Fibroblast of skin of left biceps (primary cell): ENCODE measurements at places on chromosomes 1 and 21.

- no peak for DNase-seq
These were observed 114.9 kb upstream of the SERTAD4 start for GRCh38 chr1:210117681-210118170.

DNA sequence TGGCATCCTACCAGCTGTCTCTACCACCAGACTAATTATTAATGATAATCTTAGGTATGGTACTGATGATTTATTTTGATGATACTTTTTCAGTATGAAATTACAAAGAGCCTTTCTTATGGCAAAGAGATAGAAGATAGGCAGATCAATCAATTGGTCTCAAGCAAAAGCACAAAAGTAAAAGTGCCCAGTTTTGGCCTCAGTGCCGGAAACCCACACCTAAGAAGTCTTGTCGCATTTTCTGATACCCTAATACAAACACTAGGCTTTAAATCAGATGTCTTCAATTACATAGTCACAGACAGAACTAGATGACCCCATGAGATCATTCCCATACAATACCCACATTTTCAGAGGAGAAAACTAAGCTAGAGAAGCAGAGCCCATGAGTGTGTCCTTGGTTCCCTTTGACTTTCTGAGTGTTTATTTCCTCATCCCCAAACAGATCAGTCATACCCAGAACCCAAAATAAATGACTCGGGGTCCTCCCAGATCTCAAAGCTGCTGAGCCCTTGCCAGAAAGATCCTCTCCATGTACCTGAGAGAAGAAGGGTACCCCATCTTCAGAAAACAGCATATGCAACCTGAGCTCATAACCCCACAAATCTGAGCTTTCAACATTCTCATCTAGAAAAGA lies 7.7 kb downstream of the ITPKB start:
- no peak for DNase-seq

DNA sequence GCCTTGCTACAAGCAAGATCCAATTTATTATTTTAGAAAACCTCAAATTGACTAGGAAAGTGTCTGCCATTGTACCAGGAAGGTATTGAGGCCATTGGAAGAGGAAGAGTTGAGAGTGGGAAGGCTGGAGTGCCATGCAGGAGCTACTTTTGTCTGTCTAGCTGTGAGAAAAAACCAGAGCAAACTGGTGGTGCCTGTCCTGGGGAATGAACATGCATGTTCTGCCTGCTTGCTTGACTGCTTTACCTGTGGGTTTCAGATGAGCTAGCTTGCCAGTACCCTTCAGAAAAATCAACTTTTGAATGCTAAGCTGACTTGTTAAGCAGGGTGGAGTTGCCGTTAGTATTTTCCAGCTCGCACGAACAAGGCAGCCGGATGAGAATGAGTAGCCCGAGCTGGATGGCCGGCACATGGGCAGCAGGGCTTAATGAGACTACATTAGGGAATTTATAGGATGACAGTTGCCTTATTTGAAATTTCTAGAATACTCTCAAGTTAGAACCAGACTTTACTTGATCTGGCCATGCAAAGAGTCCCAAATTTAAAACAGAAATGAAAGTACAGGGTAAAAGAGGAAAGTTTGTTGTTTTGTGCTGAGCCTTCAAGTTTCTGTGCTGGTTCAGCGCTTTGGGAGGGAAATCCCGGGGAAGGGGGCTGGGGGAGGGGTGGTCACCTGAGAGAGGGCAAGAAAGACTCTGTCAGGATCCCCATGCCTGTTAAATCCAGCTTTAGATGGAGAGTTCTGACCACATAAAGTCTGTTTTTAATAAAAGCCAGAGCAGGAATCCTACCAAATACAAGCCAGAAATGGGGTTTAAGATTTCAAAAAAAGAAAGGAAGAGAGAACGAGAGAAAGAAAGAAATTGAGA lies 29.6 kb upstream of the C1orf105 start:
- no peak for DNase-seq

- no peak for DNase-seq
These were observed at the start of gene INSRR for GRCh38 chr1:156858959-156859522. TSS of gene INSRR (minus strand) at chr1:156859117. CDS start at chr1:156858621, 496 bp downstream.

GRCh38 chr1:202649553-202650392 lies 60.5 kb downstream of the SYT2 start:
- no peak for DNase-seq

GRCh38 chr1:225617956-225618355 lies 35.0 kb downstream of the ENAH start:
- DNase-seq, result no peak

DNA sequence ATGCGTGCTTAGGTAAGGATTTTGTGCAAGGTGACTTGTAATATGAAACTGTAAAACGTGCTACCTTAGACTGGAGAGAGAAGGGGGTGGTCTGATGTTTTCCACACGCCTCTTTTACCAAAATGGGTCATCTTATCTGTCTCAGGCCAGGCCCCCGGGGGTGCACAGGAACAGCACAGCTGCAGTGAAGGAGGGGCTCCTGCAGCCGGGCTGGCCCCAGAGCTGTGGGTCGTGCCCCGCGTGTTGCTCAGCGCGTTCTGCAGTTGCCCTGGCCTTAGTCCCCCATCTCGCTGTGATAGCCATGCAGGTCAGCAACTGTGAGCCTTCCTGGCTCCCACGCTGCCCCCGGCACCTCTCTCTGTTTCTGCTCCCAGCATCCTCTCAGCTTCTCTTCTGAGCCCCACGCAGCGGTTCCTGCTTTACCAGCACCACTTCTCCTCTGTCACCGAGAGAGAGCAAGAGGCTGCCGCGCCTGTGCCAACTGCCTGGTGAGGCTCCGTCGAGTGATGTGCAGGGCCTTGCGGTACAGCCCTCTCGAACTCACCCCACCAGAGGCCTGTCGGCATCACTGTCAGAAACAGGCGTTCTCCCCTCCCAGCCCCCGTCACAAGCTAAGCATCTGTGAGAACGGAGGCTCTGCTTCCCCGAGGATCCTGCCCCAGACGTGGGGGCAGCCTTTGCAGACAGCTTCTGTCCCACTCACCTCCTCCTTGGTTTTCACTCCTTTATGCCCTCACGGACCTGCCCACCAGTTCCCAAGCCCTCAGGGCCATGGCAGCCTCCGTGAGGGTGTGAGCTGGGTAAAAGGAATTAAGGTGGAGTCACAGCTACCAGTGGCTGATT lies 73.3 kb downstream of the ADARB1 start:
- no peak for DNase-seq

GRCh38 chr1:207871117-207871649 lies 39.7 kb downstream of the CD34 start:
- DNase-seq, result no peak

DNA sequence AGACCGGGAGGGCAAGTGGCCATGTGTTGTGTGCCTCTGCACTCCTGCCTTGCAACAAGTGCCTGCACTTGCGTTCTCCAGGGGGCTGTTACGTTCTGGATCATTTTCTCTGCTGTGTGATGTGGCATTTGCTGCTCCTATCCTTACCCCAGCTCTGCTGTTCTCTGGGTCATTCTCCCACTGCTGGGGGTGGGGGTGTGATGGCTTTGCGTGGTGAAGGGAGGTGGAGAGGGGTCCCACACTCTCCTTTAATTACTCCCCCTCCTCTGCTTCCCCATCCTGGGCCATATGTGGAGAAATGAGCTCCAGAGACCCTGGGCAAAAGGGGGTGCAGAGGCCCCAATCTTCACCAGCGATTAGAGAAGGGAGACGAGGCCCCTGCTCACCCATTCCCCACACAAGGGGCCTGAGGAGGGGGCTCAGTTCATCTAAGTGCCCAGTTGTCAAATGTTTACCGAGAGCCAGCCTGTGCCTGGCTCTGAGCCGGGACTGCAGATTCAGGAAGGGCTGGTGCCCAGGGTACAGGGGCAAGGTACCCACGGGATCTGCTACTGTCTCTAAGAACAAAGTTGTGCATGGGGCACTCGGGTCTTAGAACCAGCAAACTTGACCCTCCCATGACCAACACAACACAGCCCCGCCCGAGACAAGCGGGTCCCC lies 355.4 kb downstream of the PTPRU start:
- DNase-seq, result no peak

- no peak for DNase-seq
These were observed 31.0 kb downstream of the TMCC2 start for GRCh38 chr1:205258719-205259118.

GRCh38 chr1:155979597-155980343 lies 1.4 kb upstream of the ARHGEF2 start:
- no peak for DNase-seq

- DNase-seq, result no peak
These were observed 17.7 kb downstream of the NENF start for GRCh38 chr1:212450331-212450881.

DNA sequence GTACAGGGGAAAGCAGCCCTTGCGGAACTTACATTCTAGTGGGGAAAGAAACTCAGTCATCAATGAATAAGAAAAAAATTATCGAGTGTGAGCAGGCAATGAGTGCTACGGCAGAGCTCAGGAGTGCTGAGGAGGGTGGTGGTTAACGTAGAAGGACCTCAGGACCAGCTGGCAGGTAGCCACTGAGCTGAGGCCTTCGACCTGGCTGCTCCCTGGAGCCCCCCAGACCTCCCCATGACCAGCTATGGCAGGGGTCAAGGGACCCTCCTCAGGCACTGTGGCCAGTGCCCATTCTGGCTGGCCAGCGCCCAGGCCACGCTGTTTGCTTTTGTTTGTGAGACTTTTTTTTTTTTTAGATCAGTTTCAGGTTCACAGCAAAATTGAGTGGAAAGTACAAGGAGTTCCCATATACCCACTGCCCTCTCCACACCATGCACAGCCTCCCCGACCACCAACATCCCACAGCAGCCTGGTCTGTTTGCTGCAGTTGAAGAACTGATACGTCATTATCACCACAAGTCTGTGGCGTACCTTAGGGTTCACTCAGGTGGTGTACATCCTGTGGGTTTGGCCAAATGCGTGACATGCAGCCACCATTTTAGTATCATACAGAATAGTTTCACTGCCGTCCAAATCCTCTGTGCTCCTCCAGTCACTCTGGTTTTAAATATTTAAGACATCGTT lies 11.8 kb upstream of the TTC22 start:
- DNase-seq, result no peak
